ENCODE measurements at places on chromosomes 1 and 21. TPM values are rescaled to one million over a fixed set of nuclear protein-coding genes. Genes with fewer than 3 reads are reported as not detected.

- DNase-seq: no peak
These were observed 97.8 kb upstream of the LPGAT1 start for GRCh38 chr1:211928290-211928801.

GRCh38 chr1:89023026-89023425 is 360 bp upstream of the GBP3 start:
- DNase-seq: no peak

HSD3B1 gene
- total RNA-seq: not detected

FHAD1 gene
- not detected for total RNA-seq

RPE65 gene
- total RNA-seq: not detected

Data from activated naive CD4-positive, alpha-beta T cell treated with anti-CD3 and anti-CD28 coated beads for 36 hours (primary cell).